ENCODE measurements at places on chromosomes 3 and 15. TPM values are rescaled to one million over a fixed set of nuclear protein-coding genes. Genes with fewer than 3 reads are reported as not detected.

MST1R gene
- total RNA-seq: 0.68 TPM

ARGFX gene
- not detected for total RNA-seq

SLITRK3 gene
- total RNA-seq: not detected

GALNT15 gene
- total RNA-seq: not detected

INAFM2 gene
- total RNA-seq: 14.2 TPM

C2CD4B gene
- total RNA-seq: not detected

ASB14 gene
- not detected for total RNA-seq

UBA7 gene
- total RNA-seq: 133 TPM

STAC gene
- not detected for total RNA-seq

CAPN3 gene
- 4.3 TPM for total RNA-seq

SAMMSON gene
- total RNA-seq: not detected

AGBL1 gene
- not detected for total RNA-seq

GRCh38 chr3:17118771-17119170, 234.0 kb downstream of the PLCL2 start:
- DNase-seq: no peak

DNA sequence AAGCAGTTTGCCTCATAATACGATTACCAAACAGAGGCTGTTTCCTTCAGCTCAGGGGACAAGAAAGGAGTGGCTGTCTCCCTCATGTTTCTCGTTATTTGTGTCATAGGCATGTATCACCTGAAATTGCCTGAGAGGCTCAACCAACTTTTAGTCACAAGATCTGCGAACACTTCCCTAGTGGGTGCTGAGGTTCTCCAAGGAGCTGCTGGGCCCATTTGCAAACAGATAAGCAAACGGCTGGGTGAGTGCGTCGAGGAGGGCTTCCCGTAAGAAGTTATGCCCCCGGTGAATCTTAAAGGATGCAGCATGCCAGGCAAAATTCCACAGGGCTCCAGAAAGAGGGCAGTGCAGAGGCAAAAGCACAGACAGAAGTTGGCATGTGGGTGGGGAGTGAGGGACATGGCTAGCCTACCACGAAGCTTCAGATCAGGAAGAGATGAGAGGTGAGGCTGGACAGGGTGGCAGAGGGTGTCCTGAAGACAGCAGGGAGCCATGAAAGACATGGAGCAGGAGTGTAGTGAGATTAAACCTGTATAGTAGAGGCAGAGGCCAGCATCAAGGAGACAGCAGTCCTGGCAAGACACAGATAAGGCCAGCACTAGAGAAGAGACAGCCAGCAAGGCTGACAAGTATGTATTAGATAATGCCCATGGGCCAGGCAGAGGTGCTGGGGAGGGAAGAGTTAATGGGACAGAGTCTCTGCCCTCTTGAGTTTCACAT, 4.0 kb upstream of the GP9 start:
- no peak for DNase-seq

GRCh38 chr3:17259685-17260084, 374.9 kb downstream of the PLCL2 start:
- DNase-seq: no peak

GRCh38 chr3:73350996-73351395, 273.7 kb downstream of the PDZRN3 start:
- DNase-seq: no peak

DNA sequence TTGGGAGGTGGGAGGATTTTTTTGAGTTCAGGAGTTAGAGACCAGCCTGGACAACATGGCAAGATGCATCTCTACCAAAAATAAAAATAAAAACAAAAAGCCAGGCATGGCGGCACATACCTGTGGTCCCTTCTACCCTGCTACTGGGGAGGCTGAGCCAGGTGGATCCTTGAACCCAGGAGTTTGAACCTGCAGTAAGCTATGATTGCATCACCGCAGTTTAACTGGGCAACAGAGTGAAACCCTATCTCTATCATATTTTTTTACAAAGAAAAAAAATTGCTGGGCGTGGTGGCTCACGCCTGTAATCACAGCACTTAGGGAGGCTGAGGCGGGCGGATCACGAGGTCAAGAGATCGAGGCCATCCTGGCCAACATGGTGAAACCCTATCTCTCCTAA, 35.8 kb upstream of the RPN1 start:
- DNase-seq: no peak

DNA sequence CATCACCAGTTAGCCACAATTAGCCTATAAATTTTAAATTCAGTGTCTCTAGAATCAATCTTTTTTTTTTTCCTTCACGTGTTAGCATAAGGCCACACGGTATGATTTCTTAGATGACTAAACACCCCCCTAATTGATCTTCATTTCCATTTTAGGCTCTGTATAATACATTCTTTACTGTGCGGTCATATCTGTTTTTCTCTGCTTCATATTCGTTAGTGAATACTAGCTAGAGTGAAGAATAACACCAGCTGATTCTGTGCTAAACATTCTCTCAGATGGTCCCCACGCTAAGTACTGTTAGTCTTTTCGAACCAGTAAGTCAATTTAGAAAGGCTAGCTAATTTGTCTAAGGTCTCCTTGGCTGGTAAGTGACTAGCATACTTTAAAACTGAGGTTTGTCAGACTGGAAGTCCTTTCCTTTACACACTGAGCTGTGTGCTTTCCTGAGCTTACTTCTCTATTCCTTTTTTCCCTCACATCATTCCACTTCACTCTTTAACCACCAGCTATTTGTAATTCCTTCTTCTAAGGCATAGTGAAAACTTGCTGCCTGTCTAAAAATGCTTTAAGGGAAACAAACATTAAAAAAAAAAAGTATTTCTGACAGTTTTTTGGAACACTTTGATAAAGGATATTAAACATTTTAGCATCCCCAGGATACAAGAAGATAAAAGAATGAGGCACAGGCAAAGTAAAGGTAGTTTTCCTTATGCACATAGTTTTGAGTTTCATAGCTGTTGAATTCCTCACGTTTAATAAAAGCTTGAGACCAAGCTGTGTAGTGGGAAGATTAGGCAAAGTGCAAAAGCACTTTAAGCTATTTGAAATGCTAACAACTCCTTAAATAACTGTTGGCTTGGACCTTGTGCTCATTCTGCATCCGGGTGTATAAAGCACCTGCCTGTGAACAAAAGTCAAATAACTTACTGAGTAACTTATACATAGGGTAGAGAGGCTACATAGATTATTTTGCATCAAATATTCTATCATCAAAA, 17.1 kb downstream of the ZFAND6 start:
- DNase-seq: no peak

- no peak for DNase-seq
These were observed 17.1 kb upstream of the ABTB1 start for GRCh38 chr3:127655641-127656040.

GRCh38 chr3:176075491-176075890, 1121.8 kb downstream of the TBL1XR1 start:
- DNase-seq: no peak

GRCh38 chr3:123847209-123847608, 36.9 kb downstream of the MYLK start:
- no peak for DNase-seq

- no peak for DNase-seq
These were observed 22.7 kb upstream of the CHRNB4 start for GRCh38 chr15:78663703-78664102.

GRCh38 chr15:33742800-33743199, 225.5 kb upstream of the CHRM5 start:
- no peak for DNase-seq

DNA sequence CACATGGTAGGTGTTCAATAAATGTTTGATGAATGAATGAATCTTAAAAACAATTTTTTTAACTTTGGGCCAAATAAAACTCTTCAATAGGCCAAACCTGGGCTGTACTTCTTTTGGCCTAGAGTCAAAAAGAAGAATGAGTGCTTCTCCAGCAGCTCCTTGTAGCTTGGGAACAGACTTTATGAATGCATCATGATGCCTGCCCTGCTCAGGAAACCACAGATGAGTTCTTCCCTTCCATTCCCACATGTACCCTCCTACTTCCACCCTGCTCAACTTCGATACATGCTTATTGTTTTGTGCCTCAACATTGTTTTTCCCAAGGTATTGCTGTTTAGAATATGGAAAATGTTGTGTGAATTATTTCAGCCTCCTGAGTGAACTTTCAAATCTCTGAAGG, 87.0 kb downstream of the FILIP1L start:
- DNase-seq: no peak

- DNase-seq: no peak
These were observed 10.7 kb downstream of the KIF23 start for GRCh38 chr15:69424748-69425413.

DNA sequence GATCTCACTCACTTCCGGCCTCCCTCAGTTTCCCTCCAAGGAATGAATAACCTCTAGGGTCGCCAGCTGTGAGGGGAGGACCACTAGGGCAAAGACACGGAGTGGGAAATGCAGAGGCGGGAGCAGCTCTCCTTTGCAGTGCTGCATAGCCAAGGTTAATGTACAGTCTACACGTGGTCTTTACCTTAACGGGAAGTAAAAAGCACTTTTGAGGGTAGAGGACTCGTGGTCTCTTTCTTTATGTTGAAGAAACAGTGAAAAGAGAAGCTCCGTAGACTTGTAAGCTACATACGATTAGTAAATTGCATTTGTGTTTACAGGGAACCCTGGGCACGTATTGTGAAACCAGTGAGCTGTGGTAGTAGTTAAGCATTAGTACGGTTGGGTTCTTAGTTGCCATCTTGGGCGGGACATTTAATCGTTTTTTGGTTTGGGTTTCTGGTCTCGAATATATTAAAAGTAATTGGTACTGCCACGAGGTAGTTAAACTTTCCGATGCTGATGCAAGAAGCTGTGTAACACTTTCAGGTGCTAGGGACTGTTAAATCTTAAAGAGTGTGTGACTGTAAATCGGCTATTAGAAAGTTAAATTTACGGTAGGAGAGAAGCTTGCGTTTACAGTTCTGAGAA, 828 bp downstream of the U2SURP start:
- DNase-seq: no peak

GRCh38 chr3:190306513-190307163, 15.6 kb downstream of the CLDN1 start:
- DNase-seq: no peak

DNA sequence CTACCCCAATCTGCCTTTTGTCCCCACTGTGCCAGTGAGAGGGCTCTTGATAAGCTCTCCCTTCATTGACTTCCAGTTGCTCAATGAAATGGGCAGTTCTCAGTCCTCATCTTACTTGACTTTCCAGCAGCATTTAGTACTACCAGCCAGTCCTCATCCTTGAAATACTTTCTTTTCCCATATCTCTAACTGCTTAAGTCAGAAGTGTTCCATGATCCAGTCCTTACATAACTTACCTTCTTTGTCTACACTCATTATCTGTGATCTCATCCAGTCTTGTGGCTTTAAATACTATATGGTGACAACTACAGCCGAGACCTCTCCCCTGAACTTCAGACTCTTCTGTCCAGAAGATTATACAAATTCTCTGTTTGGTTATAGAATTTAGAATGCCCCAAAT, 28.7 kb downstream of the RARRES1 start:
- no peak for DNase-seq

DNA sequence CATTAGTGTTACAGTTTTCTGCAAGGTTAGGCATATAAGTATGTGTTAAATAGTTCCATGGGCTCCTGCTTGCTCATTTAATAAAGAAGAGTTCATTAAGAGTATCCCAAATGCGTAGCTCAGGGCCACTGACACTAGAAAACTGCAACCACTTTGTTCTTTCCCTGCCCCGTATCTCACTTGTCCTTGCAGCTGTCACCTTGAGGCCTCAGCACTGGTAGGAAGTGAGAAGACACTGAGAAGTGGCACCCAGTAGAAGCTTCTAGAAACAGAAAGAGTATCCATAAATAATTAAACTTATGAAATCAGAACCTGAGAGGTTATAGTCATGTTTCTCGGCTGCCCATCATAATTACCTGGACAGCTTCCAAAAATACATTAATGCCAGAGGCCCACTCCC, 266.0 kb downstream of the KCNMB2 start:
- no peak for DNase-seq

DNA sequence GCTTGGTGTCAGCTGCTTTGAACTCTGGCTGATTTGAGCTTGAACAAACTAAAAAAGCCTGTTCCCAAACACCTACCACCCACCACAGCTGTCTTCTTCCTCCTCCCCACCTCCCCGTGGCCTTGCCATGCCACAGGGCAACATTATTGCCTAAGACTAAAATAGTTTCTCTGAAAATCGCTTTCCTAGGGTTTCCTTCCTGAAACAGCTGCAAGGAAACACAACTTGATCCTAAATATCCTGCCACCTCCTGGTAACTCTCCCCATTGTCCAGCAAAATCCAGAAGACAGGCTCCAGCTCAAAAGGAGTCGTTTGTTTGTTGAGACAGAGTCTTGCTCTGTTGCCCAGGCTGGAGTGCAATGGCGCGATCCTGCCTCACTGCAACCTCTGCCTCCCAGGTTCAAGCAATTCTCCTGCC, 193.9 kb upstream of the TPM1 start:
- no peak for DNase-seq

- no peak for DNase-seq
These were observed 632.2 kb downstream of the MAGI1 start for GRCh38 chr3:65406470-65406869.

GRCh38 chr3:175105066-175105465, 245.9 kb downstream of the NAALADL2 start:
- DNase-seq: no peak

DNA sequence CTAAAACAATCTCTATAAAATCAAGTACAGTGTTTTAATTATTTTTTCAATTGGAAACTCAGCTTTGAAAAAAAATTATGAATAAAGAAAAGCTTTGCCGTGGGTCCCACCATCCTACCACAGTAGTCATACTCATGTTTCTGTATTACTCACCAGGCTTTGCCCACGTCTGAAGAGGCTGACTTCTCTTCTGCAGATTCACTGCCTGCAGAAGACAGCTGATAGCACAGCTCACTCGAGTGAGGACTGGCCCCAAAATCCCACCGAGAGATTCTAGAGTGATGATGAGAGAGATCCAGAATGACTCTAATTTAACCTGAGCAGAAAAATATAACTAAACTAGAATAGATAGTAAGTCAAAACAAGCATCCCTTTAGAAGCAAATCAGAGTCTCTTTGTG, 11.9 kb downstream of the C2CD4B start:
- DNase-seq: peak; percentile 31

DNA sequence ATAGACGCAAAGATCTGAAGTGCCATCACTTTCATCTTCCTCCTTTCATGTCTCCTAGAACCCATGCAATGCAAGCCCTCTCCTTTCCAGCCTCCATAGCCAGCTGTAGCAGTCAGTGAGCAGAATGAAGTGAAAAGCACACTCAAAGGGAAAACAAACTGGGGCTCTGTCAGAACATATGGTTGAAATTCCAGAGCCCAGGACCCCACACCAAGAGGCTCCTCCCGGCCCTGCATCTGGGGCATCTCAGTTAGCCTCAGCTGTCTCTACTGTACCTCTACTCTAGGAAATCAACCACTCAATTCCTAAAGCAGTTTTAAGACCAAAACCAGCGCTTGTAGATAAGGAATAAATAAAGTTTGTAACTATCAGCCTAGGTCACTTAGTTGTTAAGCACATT, 73.8 kb upstream of the P3H2 start:
- DNase-seq: no peak

- no peak for DNase-seq
These were observed 53.7 kb upstream of the CTSH start for GRCh38 chr15:78998526-78998925.

DNA sequence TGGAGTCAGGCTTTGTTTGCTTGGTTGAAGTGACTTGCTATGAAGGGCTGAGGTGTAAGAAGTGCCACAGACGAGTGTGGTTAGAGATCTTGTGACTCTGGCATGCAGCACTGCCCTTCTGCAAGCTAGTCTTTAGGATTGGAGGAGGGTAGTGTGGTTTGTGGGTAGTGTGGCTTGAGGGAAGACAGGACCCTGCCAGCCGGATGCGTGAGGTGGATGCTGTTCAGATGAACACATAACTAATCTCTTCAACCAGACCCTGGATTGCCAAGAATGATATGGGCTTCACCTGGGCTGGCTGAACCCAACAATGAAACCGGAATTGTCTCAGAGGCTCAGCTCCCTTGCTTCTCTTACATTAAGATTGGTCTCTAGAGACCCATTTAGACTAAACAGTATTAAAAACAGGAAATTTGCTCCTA, 32.7 kb downstream of the STARD9 start:
- peak; percentile 72 for DNase-seq

Measured in activated naive CD4-positive, alpha-beta T cell treated with anti-CD3 and anti-CD28 coated beads, Interleukin-2, amount 50 U/mL, for 72 hours (primary cell).